ENCODE measurements at places on chromosomes 3 and 15. TPM values are rescaled to one million over a fixed set of nuclear protein-coding genes. Genes with fewer than 3 reads are reported as not detected.

GRCh38 chr3:157921811-157922210 lies 184.4 kb downstream of the SHOX2 start:
- H3K27ac ChIP-seq, result no peak overlapping the region
- no peak overlapping the region for H3K4me3 ChIP-seq
- no peaks in the 10 kb centered on the region for H3K27me3 ChIP-seq
- no peaks in the 10 kb centered on the region for H3K36me3 ChIP-seq
- H3K4me1 ChIP-seq, result no peaks in the 10 kb centered on the region
- no peak for DNase-seq

DNA sequence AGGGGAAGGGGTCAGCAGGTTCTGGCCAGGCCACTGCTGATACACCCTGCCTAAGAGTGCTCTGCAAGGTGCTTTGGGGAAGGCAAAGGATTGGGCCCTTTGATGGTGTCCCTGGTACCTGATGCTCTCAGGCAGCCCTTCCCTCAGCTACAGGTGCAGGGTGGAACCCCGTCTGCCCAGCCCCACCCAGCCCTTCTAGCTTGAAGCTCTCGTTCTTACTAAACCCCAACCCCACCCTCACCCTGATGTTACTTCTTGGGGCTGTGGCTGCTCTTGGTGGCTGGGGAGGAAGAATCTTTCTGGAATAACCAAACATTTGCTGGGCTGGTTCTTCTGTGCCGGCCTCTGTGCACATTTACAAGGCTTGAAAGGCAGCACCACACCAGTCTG lies 6.4 kb downstream of the GNAI2 start:
- peaks cover 24% of the 10 kb centered on the region for H3K36me3 ChIP-seq
- no peak for DNase-seq
- H3K27me3 ChIP-seq, result no peaks in the 10 kb centered on the region
- H3K27ac ChIP-seq, result peak overlapping the region; percentile 95
- peak overlapping the region; percentile 78 for H3K4me3 ChIP-seq

- no peaks in the 10 kb centered on the region for H3K27me3 ChIP-seq
- H3K4me1 ChIP-seq, result no peaks in the 10 kb centered on the region
- no peaks in the 10 kb centered on the region for H3K36me3 ChIP-seq
- no peak overlapping the region for H3K4me3 ChIP-seq
Observed at GRCh38 chr3:147509448-147509847, 100.3 kb downstream of the ZIC1 start.

GRCh38 chr3:105529456-105529855 lies 162.7 kb downstream of the ALCAM start:
- no peak overlapping the region for H3K27ac ChIP-seq
- no peak overlapping the region for H3K4me3 ChIP-seq
- peaks cover 7% of the 10 kb centered on the region for H3K4me1 ChIP-seq
- no peak for DNase-seq
- H3K36me3 ChIP-seq, result peaks cover 7% of the 10 kb centered on the region

DNA sequence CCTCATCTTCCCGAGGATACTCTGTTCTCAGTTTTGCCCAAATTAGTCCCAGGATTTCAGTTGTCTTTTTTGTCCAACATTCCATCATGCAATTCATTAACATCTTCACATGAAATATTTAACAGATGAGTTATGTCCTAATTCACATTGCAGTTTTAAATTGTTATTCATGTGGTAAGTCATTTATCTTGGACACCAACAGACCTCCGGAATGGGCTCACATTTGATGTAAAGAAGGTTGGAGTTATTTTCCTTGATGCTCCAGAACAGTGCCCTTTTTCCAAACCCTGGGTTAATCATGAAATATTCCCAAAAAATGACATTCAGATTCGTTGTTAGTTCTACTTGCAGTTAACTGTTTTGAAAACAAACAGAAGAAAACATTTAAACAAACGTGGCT lies 32.8 kb upstream of the LRTM1 start:
- H3K4me3 ChIP-seq, result no peak overlapping the region
- H3K27ac ChIP-seq, result no peak overlapping the region
- H3K27me3 ChIP-seq, result no peaks in the 10 kb centered on the region
- no peaks in the 10 kb centered on the region for H3K4me1 ChIP-seq
- H3K36me3 ChIP-seq, result no peaks in the 10 kb centered on the region

- H3K27me3 ChIP-seq, result no peaks in the 10 kb centered on the region
- peaks cover 71% of the 10 kb centered on the region for H3K4me1 ChIP-seq
- peak; percentile 86 for DNase-seq
- H3K4me3 ChIP-seq, result peak overlapping the region; percentile 71
- H3K27ac ChIP-seq, result peak overlapping the region; percentile 75
Observed at GRCh38 chr3:31213869-31214486, 318.7 kb upstream of the STT3B start.

DNA sequence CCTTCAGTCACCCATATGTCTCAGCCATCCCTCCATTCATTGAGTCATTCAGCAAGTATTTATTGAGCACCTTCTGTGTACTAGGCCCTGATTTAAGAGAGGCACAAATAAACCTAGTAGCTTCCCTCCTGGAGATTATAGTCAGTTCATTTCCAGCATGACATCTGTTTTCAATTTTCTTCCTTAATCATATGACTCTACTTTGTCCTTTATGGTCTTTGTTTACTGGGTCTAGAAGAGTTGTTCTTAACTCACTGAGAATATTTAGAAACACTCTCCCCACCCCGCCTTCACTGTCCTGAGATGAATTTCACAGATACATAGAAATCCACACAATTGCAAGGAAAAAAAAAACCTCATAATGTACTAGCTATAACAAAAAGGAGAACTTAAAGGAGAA lies 44.8 kb upstream of the ADAMTS9 start:
- H3K4me1 ChIP-seq, result no peaks in the 10 kb centered on the region
- no peak overlapping the region for H3K27ac ChIP-seq
- DNase-seq, result no peak
- H3K27me3 ChIP-seq, result no peaks in the 10 kb centered on the region
- no peaks in the 10 kb centered on the region for H3K36me3 ChIP-seq
- no peak overlapping the region for H3K4me3 ChIP-seq

DNA sequence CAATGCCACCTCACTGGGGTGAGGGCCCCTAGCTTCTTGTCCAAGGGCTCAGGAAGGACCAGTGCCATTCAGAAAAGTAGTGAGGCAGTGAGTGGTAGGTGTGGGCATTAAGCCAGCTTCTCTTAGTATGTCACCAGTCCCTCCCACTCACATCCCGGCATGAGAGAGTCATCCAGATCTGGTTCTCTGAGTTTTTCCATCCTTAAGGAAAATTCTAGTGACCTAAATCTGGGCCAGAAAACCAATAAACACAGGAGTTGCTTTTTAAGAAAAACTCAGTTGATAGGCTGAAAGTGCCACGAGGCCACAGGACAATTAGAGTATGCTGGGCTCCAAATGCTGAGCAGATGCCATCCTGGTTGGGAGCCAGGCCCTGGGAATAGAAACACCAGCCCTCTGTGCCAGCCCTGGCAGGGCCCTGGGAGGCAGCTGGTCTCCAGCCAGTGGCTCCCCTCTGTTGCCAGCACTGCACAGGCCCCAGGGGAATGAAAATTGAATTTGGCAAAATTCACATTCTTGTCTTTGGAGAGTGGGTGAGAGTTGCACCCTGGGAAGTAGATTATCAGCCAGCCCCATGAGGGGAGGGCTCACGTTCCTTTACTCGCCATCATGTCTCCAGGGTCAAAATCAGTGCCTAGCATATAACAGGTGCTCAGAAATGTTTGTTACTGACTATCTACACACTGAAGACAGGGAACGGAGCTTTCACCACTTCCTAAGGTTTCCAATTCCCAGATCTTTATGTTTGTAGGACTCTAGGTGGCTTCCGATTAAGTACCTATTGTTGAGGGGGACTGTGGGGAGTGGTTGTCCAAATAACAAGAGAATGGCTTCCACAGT lies 52.8 kb downstream of the FAM43A start:
- H3K4me1 ChIP-seq, result no peaks in the 10 kb centered on the region
- DNase-seq, result no peak
- H3K27me3 ChIP-seq, result peaks cover 20% of the 10 kb centered on the region
- no peak overlapping the region for H3K4me3 ChIP-seq
- H3K27ac ChIP-seq, result no peak overlapping the region

- peak overlapping the region; percentile 58 for H3K4me3 ChIP-seq
- peak; percentile 89 for DNase-seq
- peaks cover 9% of the 10 kb centered on the region for H3K4me1 ChIP-seq
- H3K27ac ChIP-seq, result no peak overlapping the region
Observed at GRCh38 chr3:182682263-182683241, 110.8 kb upstream of the ATP11B start.

GRCh38 chr3:194082743-194083636 lies 53.0 kb upstream of the HES1 start:
- H3K4me1 ChIP-seq, result peaks cover 12% of the 10 kb centered on the region
- DNase-seq, result no peak
- H3K36me3 ChIP-seq, result no peaks in the 10 kb centered on the region
- peaks cover 41% of the 10 kb centered on the region for H3K27me3 ChIP-seq
- H3K27ac ChIP-seq, result no peak overlapping the region

- H3K4me3 ChIP-seq, result no peak overlapping the region
- no peaks in the 10 kb centered on the region for H3K4me1 ChIP-seq
- no peaks in the 10 kb centered on the region for H3K27me3 ChIP-seq
- DNase-seq, result no peak
- H3K36me3 ChIP-seq, result no peaks in the 10 kb centered on the region
- no peak overlapping the region for H3K27ac ChIP-seq
Observed at GRCh38 chr3:114789803-114790202, 357.3 kb downstream of the ZBTB20 start.

DNA sequence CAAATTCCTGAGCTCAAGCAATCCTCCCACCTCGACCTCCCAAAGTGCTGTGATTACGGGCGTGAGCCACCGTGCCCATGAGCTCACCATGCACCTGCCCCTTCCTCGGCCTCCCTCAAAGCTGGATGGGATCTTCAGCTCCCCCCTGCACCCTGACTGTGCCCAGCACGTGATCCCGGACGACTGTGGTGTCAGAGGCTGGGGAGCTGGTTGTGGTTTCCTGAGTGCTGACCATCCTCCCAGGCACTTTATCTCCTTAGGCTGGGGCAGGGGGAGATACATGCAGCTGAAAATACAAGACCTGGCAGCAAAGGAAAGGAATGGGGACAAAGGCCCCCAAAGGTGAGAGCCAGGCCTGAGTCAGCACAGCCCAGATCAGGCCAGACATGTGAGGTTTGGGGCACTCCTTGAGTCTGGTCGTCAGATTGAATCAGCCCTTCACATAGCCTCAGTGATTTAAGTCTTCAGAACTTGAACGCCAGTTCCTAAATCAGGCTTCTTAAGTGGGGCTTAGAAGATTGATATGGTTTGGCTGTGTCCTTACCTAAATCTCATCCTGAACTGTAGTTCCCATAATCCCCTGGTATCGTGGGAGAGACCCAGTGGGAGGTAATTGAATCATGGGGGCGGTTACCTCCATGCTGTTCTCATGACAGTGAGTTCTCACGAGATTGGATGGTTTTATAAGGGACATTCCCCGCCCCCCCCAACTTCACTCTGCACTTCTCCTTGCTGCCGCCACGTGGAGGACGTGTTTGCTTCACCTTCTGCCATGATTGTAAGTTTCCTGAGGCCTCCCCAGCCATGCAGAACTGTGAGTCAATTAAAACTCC lies 35.8 kb downstream of the PRKCD start:
- H3K4me3 ChIP-seq, result no peak overlapping the region
- peaks cover 7% of the 10 kb centered on the region for H3K36me3 ChIP-seq
- DNase-seq, result peak; percentile 66
- H3K4me1 ChIP-seq, result peaks cover 6% of the 10 kb centered on the region
- no peaks in the 10 kb centered on the region for H3K27me3 ChIP-seq

GRCh38 chr3:80472459-80472858 lies 704.7 kb upstream of the ROBO1 start:
- DNase-seq, result no peak
- no peak overlapping the region for H3K4me3 ChIP-seq

The CDHR4 gene
- not detected for total RNA-seq

The RBMS3 gene
- 5.0 TPM for total RNA-seq

The RARB gene
- total RNA-seq, result not detected
